ENCODE measurements at places on chromosomes 4 and X.

- no peak for DNase-seq
Observed at GRCh38 chrX:111338095-111338698, 67.9 kb upstream of the CAPN6 start.

- no peak for DNase-seq
Observed at GRCh38 chr4:182807767-182808548, 109.2 kb downstream of the DCTD start.

GRCh38 chr4:112279025-112279881 is 6.5 kb downstream of the TIFA start:
- DNase-seq: no peak

- DNase-seq: no peak
Observed at GRCh38 chr4:26239801-26240200, 81.0 kb upstream of the RBPJ start.

DNA sequence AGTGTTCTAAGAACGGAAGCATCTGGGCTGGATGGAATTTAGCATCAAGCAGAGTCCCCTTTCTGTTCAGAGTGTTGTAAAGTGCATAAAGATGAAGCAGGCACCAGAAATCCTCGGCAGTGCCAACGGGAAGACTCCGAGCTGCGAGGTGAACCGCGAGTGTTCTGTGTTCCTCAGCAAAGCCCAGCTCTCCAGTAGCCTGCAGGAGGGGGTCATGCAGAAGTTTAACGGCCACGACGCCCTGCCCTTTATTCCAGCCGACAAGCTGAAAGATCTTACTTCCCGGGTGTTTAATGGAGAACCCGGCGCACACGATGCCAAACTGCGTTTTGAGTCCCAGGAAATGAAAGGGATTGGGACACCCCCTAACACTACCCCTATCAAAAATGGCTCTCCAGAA is 29.4 kb downstream of the NSD2 start:
- DNase-seq: no peak

GRCh38 chr4:96136056-96136455 is 296.2 kb downstream of the PDHA2 start:
- no peak for DNase-seq

Measured in T follicular helper cell (primary cell).